ENCODE measurements at places on chromosomes 3 and 15.

GRCh38 chr3:81581966-81582599 lies 179.4 kb downstream of the GBE1 start:
- DNase-seq = peak; percentile 31

- no peak for DNase-seq
Observed at GRCh38 chr3:113565555-113565954, 33.2 kb downstream of the SIDT1 start.

- no peak for DNase-seq
Observed at GRCh38 chr15:82854554-82854953, 45.1 kb downstream of the WHAMM start.

DNA sequence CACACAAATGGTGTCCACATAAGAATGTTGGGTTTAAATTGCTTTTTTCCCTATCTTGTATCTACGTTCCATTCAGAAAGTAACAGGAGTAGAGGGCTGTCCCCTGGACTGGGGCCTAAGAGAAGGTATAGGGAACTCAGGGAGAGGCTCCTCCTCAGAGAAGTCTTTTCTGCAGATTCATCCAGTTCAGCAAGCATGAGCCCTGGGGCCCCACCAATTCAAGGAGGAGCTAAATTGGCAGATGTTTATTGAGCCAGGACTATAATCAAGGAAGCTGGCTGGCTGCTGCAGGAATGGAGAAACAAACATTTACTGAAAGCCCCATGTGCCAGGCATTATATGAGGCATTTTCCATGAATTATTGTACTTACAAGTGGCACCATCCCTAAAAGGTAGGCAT lies 22.1 kb upstream of the LARS2 start:
- no peak for DNase-seq

DNA sequence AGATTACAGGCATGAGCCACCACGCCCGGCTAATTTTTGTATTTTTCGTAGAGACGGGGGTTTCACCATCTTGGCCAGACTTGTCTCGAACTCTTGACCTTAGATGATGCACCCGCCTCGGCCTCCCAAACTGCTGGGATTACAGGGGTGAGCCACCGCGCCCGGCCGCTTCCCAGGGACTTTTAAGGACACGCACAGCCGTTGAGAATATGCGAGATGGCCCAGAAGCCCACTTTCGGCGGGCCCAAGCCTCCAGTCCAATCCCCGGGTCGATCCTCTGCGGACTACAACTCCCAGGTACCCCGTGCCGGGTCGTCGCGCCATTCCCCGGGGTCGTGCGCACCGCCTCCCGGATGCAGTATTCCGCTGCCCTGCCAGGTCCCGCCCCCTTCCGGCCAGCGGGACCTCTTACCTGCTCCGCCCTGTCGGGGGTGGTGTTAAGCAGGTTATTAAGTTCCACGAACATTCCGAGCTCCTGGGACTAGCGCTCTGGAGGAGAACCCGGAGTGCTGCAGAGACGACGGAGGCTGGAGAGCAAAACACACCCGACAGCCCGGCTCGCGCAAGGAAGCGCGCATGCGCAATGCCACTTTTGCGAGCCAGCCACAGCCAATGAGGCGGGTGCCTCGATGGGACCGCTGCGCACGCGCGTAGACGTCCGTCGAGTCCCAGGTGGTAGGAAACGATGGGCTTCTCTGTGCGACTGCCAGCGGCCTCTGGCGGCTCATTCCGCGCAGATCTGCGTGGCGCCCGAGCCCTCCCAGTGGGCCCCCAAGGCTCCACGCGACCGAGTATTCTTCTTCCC lies at the start of gene ELP6:
TSS of gene ELP6 (minus strand) at position 588 of the 805 bp plus-strand sequence. CDS start at position 466, 122 bp downstream.
- DNase-seq = peak; percentile 96

- DNase-seq = no peak
Observed at GRCh38 chr3:58353722-58354553, 21.2 kb downstream of the PXK start.

GRCh38 chr15:41774882-41775417 lies 666 bp downstream of the MAPKBP1 start:
- no peak for DNase-seq

- no peak for DNase-seq
Observed at GRCh38 chr3:69532547-69533224, 146.8 kb upstream of the FRMD4B start.

GRCh38 chr3:198109883-198110282 lies 149.9 kb downstream of the LMLN start:
- no peak for DNase-seq

GRCh38 chr15:50390554-50391264 lies 33.5 kb upstream of the USP8 start:
- DNase-seq = no peak

DNA sequence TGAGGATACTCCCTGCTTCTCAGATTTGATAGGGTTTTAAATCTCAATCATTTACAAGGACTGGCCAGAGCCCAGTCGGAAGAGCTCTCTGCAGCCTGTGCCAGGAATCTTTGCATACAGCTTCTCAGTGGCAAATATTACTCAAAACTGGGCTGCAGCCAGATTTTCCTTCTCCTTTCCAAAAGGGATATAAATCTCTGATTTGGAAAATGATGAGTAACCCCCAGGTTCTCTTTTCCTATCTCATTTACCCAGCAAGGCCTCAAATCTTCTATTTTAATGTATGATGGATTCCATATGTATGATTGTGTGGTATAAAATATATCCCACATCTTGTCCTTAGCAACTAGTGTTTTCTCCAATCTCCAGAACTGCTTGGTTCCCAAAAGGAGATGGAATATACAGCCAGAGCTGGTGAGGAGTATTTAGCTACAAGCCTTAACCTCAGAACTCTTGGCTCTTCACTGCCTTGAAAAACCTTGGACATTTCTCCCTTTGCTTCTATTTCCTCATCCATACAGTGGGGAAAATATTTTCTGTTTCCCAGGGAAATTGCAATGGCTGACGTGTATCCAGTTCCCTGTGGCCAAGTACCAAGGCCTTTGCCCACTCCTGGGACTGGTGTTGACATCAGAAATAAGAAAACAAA lies 114.4 kb downstream of the ATG7 start:
- no peak for DNase-seq

- no peak for DNase-seq
Observed at GRCh38 chr3:35045118-35045517, 594.2 kb upstream of the ARPP21 start.

DNA sequence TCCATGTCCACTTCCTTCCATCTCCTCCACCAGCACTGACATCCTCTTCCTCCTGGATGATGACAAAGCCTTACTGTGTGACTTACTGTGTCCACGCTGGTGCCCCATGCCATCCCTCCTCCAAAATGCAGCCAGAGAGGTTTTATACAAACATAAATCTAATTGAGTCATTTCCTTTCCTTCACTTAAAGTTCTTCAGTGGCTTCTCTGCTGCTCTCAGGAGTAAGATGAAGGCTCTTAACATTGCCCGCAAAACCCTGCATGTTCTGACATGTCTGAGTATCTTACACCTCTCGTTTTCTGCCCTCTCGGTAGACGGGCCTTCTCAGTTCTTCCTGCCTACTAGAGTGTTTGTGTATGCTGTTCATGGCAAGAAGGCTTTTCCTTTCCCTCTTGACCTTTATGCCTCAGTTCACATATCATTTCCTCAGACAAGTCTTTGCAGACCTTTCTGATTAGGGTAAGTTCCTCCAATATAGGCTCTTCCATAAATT lies 175.5 kb downstream of the CFAP20DC start:
- no peak for DNase-seq

GRCh38 chr3:186105543-186105942 lies 3.3 kb downstream of the ETV5 start:
- DNase-seq = peak; percentile 8

DNA sequence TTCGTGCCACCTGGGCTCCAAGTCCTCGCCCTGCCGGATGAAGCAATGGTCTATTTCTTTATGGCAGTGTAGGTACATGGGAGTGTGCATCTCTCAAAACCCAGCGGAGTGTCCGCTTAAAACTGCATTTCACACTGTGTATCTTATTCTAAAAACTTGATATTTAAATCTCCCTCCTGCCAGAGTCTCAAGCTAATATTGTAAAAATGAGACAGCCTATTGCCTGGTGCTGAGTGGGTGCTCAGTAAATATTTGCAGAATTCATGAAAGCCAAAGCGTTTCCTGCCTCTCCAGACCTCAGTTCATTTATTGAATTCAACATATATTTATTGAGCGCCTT lies 330 bp upstream of the TBC1D2B start:
- no peak for DNase-seq

DNA sequence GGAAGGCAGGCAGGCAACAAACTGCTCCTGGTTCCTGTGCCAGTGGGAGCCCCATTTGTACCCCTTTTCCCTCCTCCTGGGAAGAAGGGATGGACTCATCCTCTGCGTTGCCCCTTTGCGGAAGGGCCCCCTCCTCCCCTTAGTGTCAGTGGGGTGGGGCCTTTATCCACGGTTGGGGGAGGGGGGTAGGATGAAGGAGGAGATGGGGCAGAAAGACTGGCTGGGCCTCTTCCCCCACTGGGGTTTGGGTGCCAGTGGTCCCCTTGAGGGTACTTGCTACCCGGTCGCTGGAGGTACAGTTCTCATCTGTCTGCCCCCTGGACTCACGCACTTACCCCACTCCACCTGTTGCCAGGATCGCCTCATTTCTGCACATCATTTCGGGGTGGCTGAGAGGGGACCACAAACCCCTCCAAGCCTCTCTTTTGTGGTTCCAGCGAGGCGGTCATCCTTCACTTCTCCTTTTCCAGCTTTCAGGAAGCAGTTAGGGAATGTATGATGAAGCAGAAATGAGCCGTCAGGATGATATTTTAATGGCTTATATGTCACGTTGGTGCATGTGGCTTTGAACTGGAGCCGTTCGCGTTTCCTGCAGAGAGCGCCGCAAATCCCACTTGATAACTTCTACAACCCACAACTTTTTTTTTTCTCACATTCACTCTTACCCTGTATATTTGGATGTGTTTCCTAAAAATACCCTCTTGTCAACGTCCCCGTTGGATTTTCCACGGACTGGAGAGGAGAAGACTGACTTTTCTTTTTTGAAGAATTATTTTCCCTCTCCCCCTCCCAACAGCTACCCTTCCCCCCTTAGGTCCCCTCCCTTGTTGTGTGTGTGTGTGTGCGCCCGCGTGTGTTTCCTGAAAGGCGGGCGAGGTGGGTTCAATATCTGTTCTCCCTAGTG lies at the start of gene ZIC4:
TSS of gene ZIC4 (minus strand) at position 516 of the 904 bp plus-strand sequence. CDS start 3,746 bp downstream, outside the sequence.
- DNase-seq = no peak

- no peak for DNase-seq
Observed at GRCh38 chr15:22973286-22973685, 6.9 kb downstream of the CYFIP1 start.

- no peak for DNase-seq
Observed at GRCh38 chr3:15997274-15997943, 177.1 kb upstream of the GALNT15 start.

GRCh38 chr3:192921793-192922192 lies 4.1 kb upstream of the MB21D2 start:
- no peak for DNase-seq

DNA sequence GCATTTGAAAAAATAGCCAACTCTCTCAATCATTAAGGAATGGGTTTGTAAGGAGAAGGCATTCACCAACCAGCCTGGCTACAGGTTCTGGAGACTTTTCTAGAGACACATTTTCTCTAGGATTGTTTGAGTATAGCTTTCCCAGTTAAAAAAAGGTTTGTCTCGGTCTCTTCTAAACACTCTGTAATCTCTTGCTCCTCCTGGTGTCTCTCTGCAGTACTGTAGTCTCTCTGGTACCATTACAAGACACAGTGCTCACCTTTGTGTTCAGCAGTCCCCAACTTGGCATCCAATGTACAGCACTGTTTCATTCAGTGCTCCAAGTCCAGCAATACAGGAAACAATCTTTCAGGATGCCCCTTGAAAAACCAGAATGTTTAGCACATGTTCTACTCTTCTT lies 534.4 kb downstream of the ZNF385D start:
- DNase-seq = peak; percentile 9

DNA sequence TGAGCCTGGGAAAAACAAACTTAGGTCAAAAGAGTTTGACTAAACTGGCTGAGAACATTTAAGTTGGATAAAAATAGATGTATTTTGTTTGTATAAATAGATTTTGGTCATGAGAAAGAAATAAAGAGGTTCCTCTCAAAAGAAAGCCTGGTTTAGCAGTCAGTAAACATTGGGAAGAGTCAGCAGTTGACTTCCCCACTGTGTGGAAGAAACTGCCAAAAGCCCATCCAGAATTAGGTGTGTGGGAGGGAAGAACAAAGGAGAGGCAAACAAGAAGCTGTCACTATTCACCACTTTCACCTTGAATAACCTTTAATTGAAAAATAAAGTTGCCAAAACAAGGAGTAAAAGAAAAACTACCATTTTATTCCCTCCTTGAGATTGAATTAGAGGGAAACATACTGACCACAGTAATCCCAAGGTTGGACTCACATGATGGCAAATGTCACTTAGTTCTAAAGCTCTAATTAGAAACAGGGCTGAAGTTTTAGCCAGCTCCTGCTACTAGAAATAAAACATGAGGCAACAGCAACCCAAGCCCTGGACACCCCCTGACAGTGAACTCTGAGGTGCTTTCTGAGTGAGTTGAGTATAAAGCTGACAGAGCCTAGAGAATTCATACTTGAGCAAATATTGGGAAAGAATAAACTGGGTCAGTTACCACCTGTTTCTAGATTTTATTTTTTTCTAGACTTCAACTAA lies 139.3 kb downstream of the SERPINI1 start:
- DNase-seq = no peak

DNA sequence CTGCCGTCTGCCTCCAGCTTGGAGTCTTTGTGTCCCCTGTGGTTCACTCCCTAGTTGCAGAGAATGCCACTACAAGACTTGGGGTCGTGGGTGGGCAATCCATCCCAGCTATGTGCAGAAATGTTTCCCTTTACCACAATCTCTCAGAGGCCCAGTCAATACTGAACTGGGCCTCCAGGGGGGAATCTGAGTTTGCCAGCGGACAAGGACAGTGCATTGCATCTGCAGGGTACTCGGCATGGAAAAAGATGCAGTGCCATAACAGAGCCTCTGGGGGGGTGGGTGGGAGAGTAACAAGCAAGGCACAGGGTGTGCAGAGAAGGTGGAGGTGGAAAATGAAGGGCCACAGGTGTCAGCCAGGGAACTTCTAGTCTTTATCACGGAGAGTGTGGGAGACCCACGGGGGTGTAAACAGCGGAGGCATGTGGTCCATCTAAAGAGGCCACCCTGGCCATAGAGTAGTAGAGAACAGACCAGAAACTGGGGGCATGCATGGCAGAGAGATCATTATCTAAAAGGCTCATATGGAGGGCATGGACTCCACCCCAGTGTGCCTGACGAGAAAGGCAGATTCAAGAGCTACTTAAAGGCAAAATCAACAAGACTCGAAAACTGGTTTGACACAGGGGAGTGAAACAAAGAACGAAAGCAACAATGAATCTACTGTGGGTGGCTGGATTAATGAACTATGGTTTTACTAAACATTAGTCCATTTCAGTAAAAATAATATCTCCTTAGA lies 182.4 kb downstream of the ANXA2 start:
- DNase-seq = no peak

Measured in HEK293T (cell line).